ENCODE measurements at places on chromosomes 13 and 19.

GRCh38 chr19:5588441-5588840 lies 20.7 kb upstream of the TINCR start:
- no peak for DNase-seq

DNA sequence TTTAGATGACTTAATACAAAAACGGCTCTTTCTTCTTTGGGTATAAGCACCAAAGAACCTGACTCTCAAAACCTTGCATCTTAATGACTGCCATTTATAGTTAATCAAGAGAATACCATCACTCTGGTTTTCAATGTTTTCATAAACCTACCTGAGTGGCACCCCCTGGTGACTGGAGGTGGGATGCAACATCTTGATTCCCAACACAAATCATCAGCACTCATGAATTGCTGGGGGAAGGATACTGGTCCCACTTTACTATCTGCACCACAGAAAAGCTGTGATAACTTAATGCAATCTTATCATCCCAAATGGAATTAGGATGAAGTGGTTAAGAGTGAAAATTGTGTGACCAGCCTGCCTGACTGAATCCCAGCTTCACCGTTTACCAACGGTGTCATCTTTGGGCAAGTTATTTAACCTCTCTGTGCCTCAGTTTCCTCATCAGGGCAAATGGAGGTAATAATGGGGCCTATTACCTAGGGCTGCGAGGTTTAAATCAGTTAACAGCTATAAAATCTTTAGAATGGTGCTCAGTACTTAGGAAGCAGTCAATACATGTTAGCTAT lies 366.4 kb downstream of the KLF12 start:
- no peak for DNase-seq

GRCh38 chr19:46616631-46617322 lies 8.1 kb downstream of the PTGIR start:
- peak; percentile 71 for DNase-seq

DNA sequence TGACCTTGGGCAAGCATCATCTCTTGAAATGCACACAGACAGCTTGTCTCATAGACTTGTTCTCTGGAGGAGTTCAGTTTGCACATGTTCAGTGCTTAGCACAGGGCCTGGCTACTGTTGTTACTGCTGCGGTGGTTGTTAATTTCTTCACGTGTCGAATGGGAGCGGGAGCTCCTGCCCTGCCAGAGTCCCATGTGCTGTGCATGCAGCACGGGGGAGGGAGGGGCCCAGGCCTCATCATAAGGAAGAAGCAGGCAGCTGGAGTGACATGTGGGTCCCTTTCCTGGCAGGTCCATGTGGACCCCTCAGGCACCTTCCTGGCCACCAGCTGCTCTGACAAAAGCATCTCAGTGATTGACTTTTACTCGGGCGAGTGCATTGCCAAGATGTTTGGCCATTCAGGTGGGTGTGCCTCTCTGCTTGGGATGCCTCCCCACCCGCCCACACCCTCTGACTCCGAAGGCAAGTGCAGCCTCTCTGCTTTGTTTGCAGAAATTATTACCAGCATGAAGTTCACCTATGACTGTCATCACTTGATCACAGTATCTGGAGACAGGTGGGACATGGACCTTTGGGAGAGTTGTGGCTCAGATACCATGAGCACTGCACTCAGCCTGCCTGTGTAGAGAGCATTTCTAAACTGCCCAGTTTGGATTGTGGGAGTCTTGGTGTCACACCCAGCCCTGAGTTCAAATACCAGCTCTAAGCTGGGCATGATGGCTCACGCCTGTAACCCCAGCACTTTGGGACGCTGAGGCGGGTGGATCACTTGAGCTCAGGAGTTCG lies 19.8 kb upstream of the OVOL3 start:
- DNase-seq: no peak

DNA sequence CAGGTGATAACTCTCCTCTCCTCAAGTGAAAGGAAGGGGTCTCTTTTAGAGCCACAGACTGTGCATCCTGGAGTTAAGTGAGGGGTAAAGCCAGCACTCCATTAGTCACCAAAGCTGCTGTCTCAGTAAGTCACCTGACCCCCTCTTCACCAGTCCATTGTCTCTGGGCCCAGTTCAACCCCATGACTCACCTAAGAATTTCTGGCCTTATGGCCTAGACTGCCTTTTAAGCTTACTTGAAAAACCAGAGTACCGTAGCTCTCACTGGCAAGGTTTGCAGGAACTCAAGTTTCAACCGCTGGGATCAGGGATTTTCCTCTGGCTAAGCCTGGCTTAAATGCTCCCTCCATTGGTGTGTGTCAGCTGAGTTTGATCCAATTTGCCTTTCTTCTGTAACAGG lies 23.4 kb upstream of the EID2 start:
- no peak for DNase-seq

GRCh38 chr19:13997631-13997962 lies 8.5 kb downstream of the RFX1 start:
- no peak for DNase-seq

- no peak for DNase-seq
Measured at GRCh38 chr13:30810261-30810701, 74.9 kb downstream of the ALOX5AP start.

DNA sequence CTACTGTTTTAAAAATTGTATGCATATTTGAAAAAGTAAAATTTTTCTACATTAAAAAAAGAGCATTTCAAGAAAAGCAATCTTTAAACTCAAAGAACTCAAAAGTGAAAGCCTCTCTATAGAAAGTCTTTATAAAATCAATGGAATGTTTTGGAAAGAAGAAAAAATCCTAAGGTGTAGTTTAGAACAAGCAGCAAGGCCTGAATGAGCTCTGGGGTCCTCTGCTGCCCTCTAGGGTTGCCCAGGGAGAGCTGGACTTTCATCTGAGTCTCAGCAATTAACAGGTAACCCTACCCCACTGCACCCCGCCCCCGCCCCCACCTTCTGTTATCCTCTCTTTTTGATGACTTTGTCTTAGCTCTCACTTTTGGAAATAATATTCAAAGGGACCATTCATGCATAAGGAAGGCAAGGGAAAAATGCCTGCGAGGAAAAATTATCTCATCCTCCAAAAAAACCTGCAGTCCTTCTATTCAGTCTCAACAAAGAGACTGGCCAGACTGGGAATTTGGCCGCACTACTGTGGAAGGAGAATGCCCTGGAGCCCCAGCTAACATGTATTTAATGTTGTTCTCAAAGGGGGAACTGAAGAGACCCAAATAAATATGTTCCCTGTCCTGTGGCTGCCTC lies 24.1 kb downstream of the SLC25A30 start:
- DNase-seq: no peak

- DNase-seq: no peak
Measured at GRCh38 chr13:51999510-51999911, 11.7 kb downstream of the ATP7B start.

DNA sequence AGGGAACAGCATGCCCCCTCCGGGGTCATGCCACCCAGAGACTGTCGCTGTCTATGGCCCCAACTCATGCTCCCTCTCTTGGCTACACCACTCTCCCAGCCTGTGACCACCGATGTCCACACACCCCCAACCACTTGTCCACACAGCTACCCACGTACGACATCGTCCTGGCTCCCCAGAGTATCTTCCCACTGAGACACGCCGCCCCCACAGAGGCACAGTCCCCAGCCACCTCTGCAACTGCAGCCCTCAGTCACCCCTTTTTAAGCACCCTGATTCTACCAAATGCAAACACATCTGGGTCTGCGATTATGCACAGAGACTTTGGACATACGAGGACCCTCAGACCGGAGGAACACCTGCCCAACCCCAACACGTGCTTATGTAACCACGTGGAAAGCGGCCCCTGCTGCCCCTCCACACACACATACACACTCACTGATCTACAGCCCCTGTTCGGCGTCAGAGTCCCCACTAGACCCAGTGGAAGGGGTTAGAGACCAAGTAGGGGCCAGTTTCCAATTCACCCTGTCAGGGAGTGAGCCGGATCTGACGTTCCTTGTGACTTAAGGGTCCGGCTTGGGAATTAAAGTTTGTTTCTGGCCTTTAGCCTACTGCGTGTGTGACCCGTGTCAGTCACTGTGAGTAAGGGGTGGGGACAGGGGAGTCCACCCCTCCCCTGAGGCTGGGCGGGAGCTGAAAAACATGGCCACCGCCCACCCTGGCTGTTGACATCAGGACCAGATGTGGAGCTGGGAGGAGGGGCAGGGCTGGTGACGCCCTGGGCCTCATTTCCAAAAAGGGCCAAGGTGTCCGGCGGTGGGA lies 11.9 kb upstream of the AXL start:
- no peak for DNase-seq

- DNase-seq: no peak
Measured at GRCh38 chr19:18366021-18366435, 19.9 kb upstream of the GDF15 start.

DNA sequence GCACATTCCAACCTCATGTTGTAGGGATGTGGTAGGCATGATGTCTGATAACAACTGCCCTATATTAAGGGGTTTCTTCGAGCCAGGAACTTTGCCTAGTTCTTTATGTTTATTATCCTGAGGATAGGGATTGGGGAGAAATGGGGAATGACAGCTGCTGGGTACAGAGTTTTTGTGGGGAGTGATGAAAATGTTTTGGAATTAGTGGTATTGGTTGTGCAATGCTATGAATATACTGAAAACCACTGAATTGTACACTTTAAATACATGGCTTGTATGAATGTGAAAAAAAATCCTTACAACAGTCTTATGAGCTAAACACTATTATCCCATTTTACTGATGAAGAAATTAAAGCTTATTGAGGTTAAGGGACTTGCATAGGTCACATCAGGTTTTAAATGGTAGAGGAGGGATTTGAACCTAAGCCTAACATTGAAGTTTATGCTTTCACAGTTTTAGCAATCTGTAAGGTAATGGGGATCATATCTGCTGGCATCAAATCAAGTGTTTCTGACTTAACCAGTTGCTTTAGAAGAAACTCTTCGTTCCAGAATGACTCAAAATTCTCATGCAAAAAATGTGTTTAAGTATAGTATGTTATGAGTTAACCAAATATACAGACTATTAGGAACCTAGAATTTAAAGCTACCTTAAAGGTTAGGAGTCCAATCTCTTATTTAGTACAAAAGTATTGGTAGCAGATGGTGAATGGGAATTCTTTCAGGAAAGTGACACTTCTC lies 61.4 kb downstream of the ERCC5 start:
- no peak for DNase-seq

All from stimulated activated CD8-positive, alpha-beta memory T cell treated with anti-CD3 and anti-CD28 coated beads, Interleukin-2, amount 100 ng/mL, for 48 hours (primary cell).